CD4-positive, alpha-beta T cell treated with Interleukin-15 for 4 hours (primary cell): ENCODE measurements at places on chromosomes 2 and 18.

- no peak for DNase-seq
Observed at GRCh38 chr2:120898961-120899750, 163.5 kb downstream of the GLI2 start.

GRCh38 chr2:28429636-28430376, 37.1 kb downstream of the FOSL2 start:
- no peak for DNase-seq

- DNase-seq: no peak
Observed at GRCh38 chr18:34767601-34768027, 57.5 kb downstream of the DTNA start.

DNA sequence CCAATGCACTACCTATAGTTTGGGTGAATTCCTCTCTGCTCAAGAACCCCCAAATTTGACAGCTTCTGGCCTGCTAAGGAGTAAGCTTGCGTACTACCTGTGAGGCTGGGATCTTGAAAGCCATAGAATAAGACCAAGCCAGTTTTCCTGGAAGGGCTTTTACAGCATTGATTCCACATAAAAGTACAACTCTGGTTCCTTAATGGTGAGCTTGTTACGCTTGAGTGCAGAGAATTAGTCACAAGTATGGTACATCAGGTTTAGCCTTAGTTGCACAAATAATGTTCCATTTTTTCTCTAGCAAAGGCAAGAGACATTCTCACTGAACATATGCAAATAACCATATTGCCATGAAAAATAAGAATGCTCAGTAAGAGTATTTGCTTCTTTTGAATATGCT, 39.1 kb upstream of the STK39 start:
- DNase-seq: no peak

- no peak for DNase-seq
Observed at GRCh38 chr2:133717497-133717896, 149.2 kb upstream of the NCKAP5 start.

GRCh38 chr2:64329848-64330247, 124.1 kb upstream of the LGALSL start:
- DNase-seq: no peak

- no peak for DNase-seq
Observed at GRCh38 chr18:59272221-59272888, 899 bp downstream of the RAX start.

DNA sequence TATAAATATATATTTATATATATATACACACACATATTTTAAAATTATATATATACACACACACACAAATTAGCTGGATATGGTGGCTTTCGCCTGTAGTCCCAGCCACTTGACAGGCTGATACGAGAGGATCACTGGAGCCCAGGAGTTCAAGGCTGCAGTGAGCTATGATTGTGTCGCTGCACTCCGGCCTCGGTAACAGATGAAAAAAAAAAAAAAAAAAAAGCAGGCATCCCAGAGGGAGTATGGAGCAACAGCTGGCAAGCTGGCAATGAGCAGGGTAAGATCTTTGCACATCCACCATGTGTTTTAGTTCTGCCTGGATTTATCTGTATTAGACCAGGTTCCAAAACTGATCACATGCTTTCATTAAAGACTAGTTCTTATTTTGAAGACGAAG, 170.1 kb downstream of the MAP2 start:
- no peak for DNase-seq

DNA sequence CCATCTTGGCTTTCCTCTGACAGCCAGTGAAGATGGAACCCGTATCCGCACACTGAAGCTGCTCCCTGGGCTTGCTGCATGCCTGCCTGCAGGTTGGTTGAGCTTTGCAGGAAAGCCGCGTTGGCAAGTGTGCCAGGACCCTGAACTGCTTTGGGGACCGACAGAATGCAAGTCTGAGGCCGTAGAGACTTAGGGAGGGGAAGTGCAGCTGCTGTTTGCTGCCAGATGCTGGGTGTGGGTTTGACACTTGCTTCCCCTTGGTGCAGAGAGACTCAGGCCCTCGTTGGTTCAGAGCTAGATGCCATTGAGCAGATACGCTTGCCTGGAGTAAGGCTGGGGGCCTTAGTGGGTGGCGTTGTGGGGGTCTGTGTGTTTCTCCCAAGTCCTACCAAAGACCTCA, 13.1 kb upstream of the PHLPP1 start:
- no peak for DNase-seq

- DNase-seq: no peak
Observed at GRCh38 chr2:95359501-95359930, 43.0 kb upstream of the FAHD2A start.

DNA sequence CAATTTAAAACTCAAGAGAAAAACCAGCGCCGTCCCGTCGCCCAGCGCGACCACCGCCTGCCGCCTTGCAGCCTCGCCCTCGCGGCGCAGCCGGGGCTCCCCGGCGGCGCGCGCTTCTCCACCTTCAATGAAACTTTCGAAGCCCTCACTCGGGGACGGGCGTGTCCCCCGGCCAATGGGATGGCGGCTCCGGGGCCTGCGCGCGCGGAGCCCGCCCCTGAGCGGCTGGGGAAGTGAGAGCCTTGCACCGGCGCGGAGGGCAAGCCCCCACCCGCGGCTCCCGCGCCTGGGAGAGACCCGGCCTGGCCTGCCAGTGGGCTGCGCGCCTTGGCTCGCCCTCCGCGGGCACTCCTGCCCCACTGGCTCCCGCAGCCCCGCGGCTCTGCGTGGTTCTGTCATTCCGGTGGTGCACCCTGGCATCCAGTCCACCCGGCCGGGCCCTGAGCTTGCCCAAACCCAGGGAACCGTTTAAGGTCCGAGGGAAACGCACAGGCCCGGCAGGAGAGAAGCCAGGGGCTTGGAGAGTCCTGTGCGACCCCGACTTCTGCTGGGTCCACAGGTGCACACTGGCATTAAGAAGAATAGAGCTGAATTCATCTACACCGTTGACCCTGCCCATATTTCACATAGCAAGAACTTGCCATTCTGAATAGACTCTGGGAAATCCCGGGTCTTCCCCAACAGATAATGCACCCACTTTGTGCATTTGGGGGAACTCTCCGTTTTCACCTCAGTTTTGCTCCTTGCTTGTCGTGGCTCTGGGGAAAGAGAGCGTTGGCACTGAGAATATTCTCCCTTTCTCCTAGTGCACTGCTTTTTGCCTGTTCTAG, at the start of gene PIEZO2:
Gene PIEZO2 (minus strand): TSS at position 129 of the 830 bp plus-strand sequence. CDS start 981 bp downstream, outside the sequence.
- no peak for DNase-seq

- DNase-seq: no peak
Observed at GRCh38 chr18:8051453-8051852, 484.3 kb downstream of the PTPRM start.

- no peak for DNase-seq
Observed at GRCh38 chr2:71043531-71044407, 24.7 kb upstream of the NAGK start.

GRCh38 chr2:196213252-196213980, 42.0 kb upstream of the STK17B start:
- peak; percentile 32 for DNase-seq

GRCh38 chr2:163943403-163944346, 207.9 kb upstream of the FIGN start:
- no peak for DNase-seq

- no peak for DNase-seq
Observed at GRCh38 chr2:68236876-68237275, 15.5 kb downstream of the PPP3R1 start.

DNA sequence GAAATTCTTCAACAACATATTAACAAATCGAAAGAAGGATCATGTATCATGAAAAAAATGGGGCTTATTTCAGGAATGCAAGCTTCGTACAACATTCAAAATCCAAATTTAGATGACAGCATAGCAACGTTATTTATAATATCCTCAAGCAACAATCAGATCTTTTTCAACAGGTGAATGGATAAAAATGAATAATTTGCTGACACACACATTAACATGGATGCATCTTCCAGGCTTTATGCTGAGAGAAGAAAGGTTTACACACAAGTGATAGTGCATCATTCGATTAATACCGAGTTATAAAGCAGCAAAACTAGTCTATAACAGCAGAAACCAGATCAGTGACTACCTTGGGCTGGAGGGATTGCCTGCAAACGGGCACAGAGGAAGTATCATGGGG, 209.5 kb upstream of the TPO start:
- DNase-seq: no peak

- DNase-seq: no peak
Observed at GRCh38 chr18:10003866-10004265, 90.0 kb downstream of the VAPA start.

GRCh38 chr18:78754311-78755043, 225.1 kb upstream of the SALL3 start:
- no peak for DNase-seq
